Lower lobe of right lung (tissue), 2 donors: ENCODE measurements at places on chromosomes 1 and 21. TPM values are rescaled to one million over a fixed set of nuclear protein-coding genes. Genes with fewer than 3 reads are reported as not detected.

- DNase-seq, result no peak
Measured at GRCh38 chr1:160580221-160580812, 1.0 kb upstream of the CD84 start.

DNA sequence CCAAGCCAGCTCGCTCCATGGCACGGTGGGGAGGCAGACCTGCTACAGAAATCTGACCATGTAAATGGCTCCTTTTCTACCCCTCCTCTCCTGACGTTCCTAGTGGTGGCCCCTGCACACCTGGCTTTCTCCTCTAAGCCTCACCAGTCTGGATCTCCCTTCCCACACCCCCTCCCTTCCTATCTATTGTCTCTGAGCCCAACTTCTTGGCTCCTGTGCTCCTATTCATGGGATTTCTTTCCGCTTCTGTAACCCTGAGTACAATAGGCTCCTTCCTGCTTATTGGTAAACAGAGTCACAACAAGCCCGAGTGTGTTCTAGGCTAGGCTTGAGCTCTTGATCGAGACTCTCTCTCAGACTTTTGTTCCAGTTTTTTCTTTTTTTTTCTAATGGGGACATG lies 17.6 kb downstream of the OPTC start:
- no peak for DNase-seq

- no peak for DNase-seq
Measured at GRCh38 chr21:15549671-15550070, 180.1 kb upstream of the USP25 start.

PEAR1 gene
- 14.8 TPM for total RNA-seq

DNA sequence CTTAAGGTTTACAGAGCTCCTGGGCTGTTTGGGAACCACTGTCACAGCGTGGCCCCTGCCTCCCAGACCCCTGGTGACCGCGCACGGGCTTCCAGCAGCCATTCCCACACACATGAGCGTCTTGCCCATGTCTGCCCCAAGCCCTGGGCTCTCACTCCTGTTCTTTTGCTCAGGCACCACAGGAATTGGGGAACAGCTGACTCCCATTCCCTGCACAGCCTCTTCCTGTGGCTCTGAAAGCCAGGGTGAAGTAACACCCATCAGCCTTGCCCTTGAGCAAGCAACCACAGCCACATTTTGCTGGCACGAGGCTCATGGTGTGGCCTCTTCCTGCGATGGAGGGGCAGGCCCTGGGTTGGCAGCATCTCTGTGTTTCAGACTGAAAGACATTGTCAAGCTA lies 14.3 kb upstream of the GPR157 start:
- peak; percentile 67 for DNase-seq

UBASH3A gene
- total RNA-seq, result 1.2 TPM
